ENCODE measurements at places on chromosomes 7 and 10. TPM values are rescaled to one million over a fixed set of nuclear protein-coding genes. Genes with fewer than 3 reads are reported as not detected.
A peak's percentile ranks its signal among the peaks of the same experiment; 100 is the strongest.

- no peak for DNase-seq
- no peak overlapping the region for H3K27ac ChIP-seq
- no peaks in the 10 kb centered on the region for H3K27me3 ChIP-seq
These were observed 9.2 kb upstream of the FGFR2 start for GRCh38 chr10:121607310-121608055.

Gene OPALIN
- not detected for total RNA-seq

DNA sequence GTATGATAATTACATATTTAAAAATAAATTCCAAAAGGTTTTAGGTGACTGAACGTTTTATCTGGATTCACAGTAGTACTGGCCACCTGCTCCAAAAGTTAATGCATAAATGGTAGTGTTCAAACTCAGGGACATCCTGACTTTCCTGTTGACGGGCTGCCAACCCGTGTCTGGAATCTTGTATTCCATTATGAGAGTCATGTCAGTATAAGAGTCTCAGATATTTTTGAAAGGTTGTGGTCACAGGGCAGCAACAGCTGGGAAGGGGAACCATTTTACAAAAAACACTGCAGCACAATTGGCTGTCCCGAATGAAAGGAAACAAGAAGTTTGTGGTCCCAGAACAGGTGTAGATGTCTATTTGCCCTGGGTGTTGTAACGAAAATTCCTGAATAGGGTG lies 2.8 kb downstream of the TDRD1 start:
- H3K27ac ChIP-seq, result no peak overlapping the region
- H3K4me1 ChIP-seq, result no peaks in the 10 kb centered on the region
- no peak overlapping the region for H3K4me3 ChIP-seq
- no peak for DNase-seq

Gene MEIG1
- 1.3 TPM for total RNA-seq

- H3K27ac ChIP-seq, result no peak overlapping the region
- no peak overlapping the region for H3K4me3 ChIP-seq
- H3K4me1 ChIP-seq, result no peaks in the 10 kb centered on the region
- H3K27me3 ChIP-seq, result no peaks in the 10 kb centered on the region
- no peak for DNase-seq
These were observed 7.8 kb downstream of the GOT1 start for GRCh38 chr10:99422529-99423096.

DNA sequence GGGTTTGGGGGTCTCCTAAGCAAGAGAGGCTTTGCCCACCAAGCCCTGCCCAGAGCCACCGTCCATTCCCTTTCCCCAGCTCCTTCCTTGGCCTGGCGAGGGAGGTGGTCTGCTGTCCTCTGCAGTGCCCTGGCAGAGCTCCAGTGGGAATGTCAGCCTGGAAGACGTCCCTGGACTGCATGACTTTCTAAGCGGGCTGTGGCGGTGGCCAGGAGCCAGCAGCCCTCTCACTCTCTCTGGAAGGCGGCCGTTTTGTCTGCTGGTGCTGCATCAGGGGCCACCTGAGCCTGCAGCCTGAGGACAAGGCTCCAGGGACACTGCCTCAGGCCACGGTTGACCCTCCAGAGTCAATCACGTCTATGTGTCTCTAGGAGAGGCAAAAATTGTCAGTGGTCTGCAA lies 271.0 kb downstream of the SKAP2 start:
- no peaks in the 10 kb centered on the region for H3K27me3 ChIP-seq
- no peak overlapping the region for H3K4me3 ChIP-seq
- no peaks in the 10 kb centered on the region for H3K4me1 ChIP-seq
- H3K36me3 ChIP-seq, result no peaks in the 10 kb centered on the region

GRCh38 chr10:19788075-19788686 lies 28.1 kb upstream of the PLXDC2 start:
- no peak overlapping the region for H3K27ac ChIP-seq
- no peak for DNase-seq
- no peak overlapping the region for H3K4me3 ChIP-seq
- no peaks in the 10 kb centered on the region for H3K27me3 ChIP-seq
- H3K36me3 ChIP-seq, result no peaks in the 10 kb centered on the region
- H3K4me1 ChIP-seq, result no peaks in the 10 kb centered on the region

DNA sequence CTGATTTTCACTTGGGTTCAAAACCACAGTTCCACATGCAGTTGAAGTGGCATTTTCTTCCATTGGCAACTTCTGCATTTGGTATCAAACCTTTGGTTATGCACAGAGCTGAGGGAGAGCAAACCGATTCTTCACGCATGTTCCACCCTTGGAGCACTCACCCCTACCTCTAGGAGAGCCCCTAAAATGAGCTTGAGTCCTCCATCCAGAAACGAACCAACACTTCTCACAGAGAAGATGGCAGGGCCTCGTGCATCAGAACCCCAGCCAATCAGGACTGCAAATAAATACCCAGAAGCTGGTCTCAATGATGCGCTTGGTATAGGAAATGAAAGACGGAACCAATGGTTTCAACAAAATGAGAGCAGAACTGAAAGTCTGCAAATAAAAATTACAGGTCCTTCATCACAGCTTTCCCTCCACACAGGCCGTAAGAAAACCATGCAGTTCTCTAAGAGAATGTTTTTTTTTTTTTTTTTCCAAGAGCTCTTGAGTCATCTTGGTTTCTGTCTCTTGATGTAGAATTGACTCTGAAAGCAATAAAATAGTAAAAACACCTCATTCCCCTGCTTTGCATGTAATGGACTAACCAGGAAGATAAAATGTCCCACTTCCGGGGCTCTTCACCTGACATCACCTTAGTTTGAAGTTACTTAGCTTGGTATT lies 23.9 kb downstream of the KLF6 start:
- no peaks in the 10 kb centered on the region for H3K36me3 ChIP-seq
- no peak overlapping the region for H3K4me3 ChIP-seq
- H3K4me1 ChIP-seq, result peaks cover 16% of the 10 kb centered on the region
- H3K27ac ChIP-seq, result no peak overlapping the region
- DNase-seq, result no peak

- DNase-seq, result no peak
- H3K4me1 ChIP-seq, result no peaks in the 10 kb centered on the region
- H3K4me3 ChIP-seq, result no peak overlapping the region
- no peaks in the 10 kb centered on the region for H3K27me3 ChIP-seq
- no peak overlapping the region for H3K27ac ChIP-seq
These were observed 3.5 kb downstream of the MYPN start for GRCh38 chr10:68112837-68113236.

- no peaks in the 10 kb centered on the region for H3K36me3 ChIP-seq
- H3K4me3 ChIP-seq, result no peak overlapping the region
- H3K27me3 ChIP-seq, result no peaks in the 10 kb centered on the region
These were observed 111.0 kb downstream of the HTR7 start for GRCh38 chr10:90746829-90747228.

Gene CTAGE6
- total RNA-seq, result not detected

DNA sequence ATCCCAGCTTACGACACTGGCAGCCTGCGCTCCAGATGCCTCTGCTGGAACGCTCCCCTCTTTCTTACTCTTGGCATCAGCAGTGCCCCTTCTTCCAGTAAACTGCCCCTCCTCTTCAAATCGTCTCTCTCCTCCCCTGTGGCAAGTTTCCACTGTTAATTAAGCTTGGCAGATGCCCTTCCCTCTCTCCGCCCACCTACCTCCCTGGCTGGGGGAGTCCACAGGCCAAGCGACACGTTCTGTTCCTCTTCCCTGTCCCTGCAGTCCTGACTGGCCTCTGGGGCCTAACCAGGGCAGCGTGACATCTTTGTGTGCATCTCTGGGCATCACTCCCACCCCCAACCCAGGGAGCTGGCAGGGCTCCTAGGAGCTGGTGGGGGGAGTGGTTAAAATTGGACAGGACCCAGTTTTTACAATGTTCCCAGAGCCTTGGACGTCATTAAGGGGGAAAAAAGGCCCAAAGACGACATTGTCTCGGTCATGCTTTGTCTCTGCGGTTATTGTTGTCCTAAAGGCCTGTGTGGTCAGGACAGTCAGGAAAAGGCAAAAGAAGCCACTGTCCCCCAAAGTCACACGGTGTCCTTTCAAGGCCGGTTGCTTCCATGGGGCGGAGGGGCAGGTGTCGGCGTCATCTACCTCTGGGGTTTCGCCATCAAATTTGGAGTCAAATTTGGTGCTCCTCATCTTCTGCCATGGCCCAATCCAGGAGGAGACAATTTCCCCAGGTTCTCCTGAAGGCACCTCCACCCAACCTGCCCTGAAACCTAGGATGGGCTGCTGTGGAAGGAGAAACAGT lies 54.2 kb downstream of the DLG5 start:
- H3K4me3 ChIP-seq, result no peak overlapping the region
- H3K4me1 ChIP-seq, result peaks cover 75% of the 10 kb centered on the region
- H3K27me3 ChIP-seq, result no peaks in the 10 kb centered on the region
- peak overlapping the region; percentile 84 for H3K27ac ChIP-seq

- H3K4me3 ChIP-seq, result no peak overlapping the region
- H3K27ac ChIP-seq, result peak overlapping the region; percentile 86
- no peaks in the 10 kb centered on the region for H3K27me3 ChIP-seq
These were observed 46.3 kb downstream of the EGFR start for GRCh38 chr7:55065079-55065478.

Gene HOXA4
- 2.0 TPM for total RNA-seq

DNA sequence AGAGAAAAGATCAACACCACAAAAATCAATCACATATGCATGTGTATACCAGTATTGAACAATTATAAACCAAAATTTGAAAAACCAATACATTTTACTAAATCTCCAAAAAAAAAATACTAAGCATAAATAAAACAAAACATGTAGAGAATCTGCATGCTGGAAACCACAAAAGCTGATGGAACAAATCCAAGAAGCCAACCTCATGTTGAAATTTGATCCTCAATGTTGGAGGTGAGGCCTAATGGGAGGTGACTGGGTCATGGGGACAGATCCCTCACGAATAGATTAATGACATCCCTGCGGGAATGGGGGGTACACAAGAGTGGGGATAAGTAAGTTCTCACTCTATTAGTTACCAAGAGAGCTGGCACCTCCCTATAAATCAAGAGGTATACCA lies 82.5 kb downstream of the OAT start:
- no peaks in the 10 kb centered on the region for H3K4me1 ChIP-seq
- H3K27me3 ChIP-seq, result no peaks in the 10 kb centered on the region
- H3K36me3 ChIP-seq, result no peaks in the 10 kb centered on the region
- no peak overlapping the region for H3K27ac ChIP-seq
- H3K4me3 ChIP-seq, result no peak overlapping the region
- DNase-seq, result no peak

DNA sequence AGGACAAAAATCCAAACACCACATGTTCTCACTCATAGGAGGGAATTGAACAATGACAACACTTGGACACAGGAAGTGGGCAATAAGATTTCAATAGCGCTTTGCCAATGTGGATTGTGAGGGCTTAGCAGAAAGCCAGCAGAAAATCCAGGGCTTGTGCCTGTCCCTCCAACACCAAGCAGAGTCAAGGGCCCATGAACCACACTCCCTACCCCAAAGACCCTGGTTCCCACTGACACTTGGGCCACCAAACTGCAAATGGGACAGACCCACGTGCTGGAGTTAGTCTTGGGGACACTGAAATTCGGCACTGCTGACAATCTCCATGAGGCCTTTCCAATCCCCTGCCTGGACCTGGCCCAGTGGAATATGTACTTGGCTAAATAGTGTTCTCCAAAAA lies 67.0 kb downstream of the GRID1 start:
- H3K27me3 ChIP-seq, result no peaks in the 10 kb centered on the region
- DNase-seq, result peak; percentile 29
- no peaks in the 10 kb centered on the region for H3K36me3 ChIP-seq
- no peak overlapping the region for H3K4me3 ChIP-seq

- no peaks in the 10 kb centered on the region for H3K27me3 ChIP-seq
- H3K4me3 ChIP-seq, result no peak overlapping the region
- no peak overlapping the region for H3K27ac ChIP-seq
- H3K4me1 ChIP-seq, result peaks cover 4% of the 10 kb centered on the region
These were observed 34.0 kb downstream of the CYTH3 start for GRCh38 chr7:6238309-6238925.

- no peak for DNase-seq
- peak overlapping the region; percentile 78 for H3K4me3 ChIP-seq
- H3K27me3 ChIP-seq, result no peaks in the 10 kb centered on the region
- peak overlapping the region; percentile 98 for H3K27ac ChIP-seq
- H3K4me1 ChIP-seq, result peaks cover 50% of the 10 kb centered on the region
These were observed 1.6 kb downstream of the TIAL1 start for GRCh38 chr10:119595134-119595675.

- H3K27me3 ChIP-seq, result no peaks in the 10 kb centered on the region
- no peak overlapping the region for H3K4me3 ChIP-seq
- H3K4me1 ChIP-seq, result no peaks in the 10 kb centered on the region
- no peak overlapping the region for H3K27ac ChIP-seq
- DNase-seq, result no peak
- no peaks in the 10 kb centered on the region for H3K36me3 ChIP-seq
These were observed 943.8 kb downstream of the TYW1 start for GRCh38 chr7:67940400-67940799.

GRCh38 chr7:831596-832166 lies 595 bp upstream of the SUN1 start:
- no peak for DNase-seq
- H3K27ac ChIP-seq, result peak overlapping the region; percentile 92
- H3K27me3 ChIP-seq, result no peaks in the 10 kb centered on the region
- H3K36me3 ChIP-seq, result no peaks in the 10 kb centered on the region
- H3K4me3 ChIP-seq, result peak overlapping the region; percentile 29
- peaks cover 79% of the 10 kb centered on the region for H3K4me1 ChIP-seq

GRCh38 chr7:132500727-132501440 lies 75.4 kb downstream of the PLXNA4 start:
- no peak overlapping the region for H3K4me3 ChIP-seq
- peak; percentile 80 for DNase-seq
- H3K27me3 ChIP-seq, result no peaks in the 10 kb centered on the region
- no peaks in the 10 kb centered on the region for H3K4me1 ChIP-seq
- no peaks in the 10 kb centered on the region for H3K36me3 ChIP-seq

DNA sequence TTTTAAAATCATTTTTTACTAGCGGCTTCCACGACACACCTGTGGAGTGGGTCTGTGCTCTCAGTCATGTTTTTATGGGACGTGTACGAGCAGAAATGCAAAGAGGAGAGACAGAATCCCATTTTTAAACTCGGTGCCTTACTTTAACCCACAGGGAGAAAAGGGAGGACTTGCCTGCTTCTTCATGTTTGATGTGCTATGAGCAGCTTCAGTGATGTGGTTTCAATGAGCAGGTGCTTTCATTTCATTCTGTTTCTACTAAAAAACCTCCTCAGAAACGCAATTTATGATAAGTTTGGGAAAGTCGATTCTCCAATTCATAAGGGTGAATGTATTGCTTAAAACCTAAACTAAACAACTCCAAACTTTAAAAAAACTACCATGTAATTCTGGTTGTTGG lies 537.2 kb downstream of the GATA3 start:
- H3K36me3 ChIP-seq, result no peaks in the 10 kb centered on the region
- H3K4me1 ChIP-seq, result no peaks in the 10 kb centered on the region
- H3K27me3 ChIP-seq, result no peaks in the 10 kb centered on the region
- H3K27ac ChIP-seq, result no peak overlapping the region

Gene MKLN1
- total RNA-seq, result 68.1 TPM

DNA sequence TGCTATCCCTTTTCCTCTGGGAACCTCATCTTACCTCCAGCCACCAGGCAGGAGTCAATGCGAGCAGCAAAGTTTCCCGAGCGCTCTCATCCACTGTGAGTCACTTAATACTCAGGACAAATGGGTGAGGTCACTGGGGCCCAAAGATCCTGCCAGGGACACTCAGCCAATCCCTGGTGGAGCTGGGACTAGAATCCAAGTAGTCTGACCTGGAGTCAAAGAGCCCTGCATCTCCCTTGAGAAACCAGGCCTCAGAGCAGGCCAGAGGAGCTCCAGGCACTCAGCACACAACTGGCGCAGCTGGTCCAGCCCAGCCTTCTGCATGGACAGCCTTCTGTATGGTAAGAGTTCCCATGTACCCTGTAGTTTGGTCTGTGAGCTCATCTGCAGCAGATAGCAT lies 142.3 kb downstream of the MAPK8 start:
- H3K4me1 ChIP-seq, result no peaks in the 10 kb centered on the region
- DNase-seq, result no peak
- H3K36me3 ChIP-seq, result no peaks in the 10 kb centered on the region
- no peak overlapping the region for H3K4me3 ChIP-seq
- no peak overlapping the region for H3K27ac ChIP-seq

GRCh38 chr7:123941391-123942180 lies 16.5 kb downstream of the SPAM1 start:
- no peaks in the 10 kb centered on the region for H3K27me3 ChIP-seq
- no peak overlapping the region for H3K4me3 ChIP-seq
- H3K27ac ChIP-seq, result no peak overlapping the region
- H3K36me3 ChIP-seq, result no peaks in the 10 kb centered on the region

Measured in sigmoid colon (tissue), 7 donors.